ENCODE measurements at places on chromosomes 1 and 21.
A peak's percentile ranks its signal among the peaks of the same experiment; 100 is the strongest.

DNA sequence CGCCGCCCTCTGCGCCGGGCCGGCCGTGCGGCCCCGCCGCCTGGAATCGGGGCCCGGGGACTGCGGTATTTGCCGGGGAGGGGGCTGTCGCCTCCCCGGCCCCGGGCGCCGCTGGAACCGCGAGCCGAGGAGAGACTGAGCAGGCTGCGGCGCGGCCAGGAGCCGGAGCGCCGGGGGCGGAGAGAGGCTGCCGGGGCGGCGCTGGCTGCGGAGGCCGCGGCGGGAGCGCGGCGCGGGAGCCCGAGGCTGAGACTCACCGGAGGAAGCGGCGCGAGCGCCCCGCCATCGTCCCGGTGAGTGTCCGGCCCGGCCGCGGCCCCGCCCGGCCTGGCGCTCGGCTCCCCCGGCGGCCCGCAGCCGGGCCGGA is 746 bp downstream of the DYRK1A start:
- DNase-seq = no peak

- no peak for DNase-seq
Measured at GRCh38 chr1:203049576-203050180, 23.4 kb downstream of the PPFIA4 start.

DNA sequence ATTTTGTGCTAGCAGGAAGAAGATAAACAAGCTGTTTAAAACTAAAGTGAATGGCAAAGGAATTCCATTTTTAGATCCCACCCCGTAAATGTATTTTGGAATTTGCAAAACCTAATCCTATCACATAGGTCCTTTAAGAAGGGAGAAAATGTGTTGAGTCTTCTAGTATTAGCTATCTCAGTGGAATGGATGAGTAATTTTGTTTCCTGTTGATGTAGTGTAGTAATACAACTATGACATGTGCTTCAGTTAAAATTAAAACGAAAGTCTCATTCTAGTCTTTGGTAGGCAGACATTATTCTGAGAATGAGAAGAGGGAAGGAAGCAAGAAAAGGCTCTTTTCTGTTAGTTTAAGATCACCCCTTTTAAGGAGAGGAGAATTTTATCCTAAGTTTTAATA is 265.9 kb upstream of the C1orf105 start:
- no peak for DNase-seq

GRCh38 chr1:199173356-199173755 is 534.5 kb downstream of the PTPRC start:
- DNase-seq = no peak

DNA sequence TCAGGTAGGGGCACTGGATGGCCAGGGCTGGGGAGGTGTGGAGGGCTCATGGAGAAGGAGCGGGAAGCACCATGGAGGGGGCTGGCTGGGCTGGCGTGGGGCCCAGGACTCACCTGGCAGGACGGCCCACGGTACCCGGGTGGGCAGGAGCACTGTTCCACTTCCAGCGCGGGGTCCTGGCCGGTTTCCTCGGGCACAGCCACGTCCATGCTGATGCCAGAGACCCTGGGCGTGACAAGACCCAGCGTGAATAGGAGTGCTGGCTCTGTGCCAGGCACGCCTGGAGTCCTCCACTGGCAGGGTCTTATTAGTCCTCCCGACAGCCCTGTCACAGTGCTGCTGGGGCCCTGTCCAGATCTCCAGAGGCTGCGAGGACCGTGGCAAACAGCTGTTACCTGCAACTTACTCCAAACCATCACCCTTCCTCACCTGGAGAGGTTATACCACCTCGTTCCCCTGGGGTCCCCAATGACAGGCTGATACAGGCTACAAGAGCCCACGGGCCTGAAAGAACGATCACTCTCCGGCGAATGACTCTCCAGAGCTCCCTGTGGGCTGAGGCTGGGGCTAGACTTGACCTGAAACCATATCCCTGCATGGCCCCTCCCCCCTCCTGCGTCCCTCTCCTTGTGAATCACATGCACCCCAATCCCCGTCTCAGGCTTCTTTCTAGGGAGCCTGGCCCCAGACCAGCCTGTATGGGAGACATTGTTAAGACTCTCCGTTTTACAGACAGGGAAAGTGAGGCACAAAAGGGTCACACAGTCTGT is 62.1 kb downstream of the HSPG2 start:
- no peak for DNase-seq

DNA sequence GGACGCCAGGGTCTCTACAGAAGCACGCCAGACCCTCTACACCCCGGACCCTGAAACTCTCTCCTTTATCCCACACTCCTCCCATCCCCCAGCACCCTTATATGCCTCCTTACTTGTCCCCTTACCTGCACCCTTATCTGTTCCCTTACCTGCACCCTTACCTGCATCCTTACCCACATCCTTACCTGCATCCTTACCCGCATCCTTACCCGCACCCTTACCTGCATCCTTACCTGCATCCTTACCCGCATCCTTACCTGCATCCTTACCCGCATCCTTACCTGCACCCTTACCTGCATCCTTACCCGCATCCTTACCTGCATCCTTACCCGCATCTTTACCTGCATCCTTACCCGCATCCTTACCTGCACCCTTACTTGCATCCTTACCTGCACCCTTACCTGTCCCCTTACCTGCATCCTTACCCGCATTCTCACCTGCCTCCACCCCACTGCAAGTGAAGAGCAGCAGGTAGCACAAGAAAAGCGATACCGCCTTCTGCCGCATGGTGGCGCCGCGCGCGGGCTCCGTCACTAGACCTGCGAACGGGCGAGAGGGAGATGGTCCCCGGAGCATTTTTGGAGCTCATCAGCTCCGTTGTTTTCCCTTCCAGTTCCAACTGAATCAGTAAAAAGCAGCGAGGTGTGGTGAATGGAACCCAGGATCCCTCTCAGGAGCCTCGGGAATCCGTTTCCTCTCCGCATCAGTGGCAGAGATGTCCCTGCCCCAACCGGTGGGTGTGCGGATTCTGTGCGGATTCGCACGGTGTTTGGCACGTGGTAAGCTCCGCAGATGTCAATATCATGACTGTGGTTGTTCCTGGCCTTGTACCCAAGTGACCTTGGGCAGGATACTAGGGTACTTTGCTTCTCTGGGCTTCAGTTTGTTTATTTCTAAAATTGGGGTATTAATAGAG is 2.9 kb downstream of the IFI6 start:
- DNase-seq = peak; percentile 72

GRCh38 chr1:204146309-204146708 is 5.5 kb downstream of the ETNK2 start:
- DNase-seq = no peak

GRCh38 chr1:40820911-40821693 is 37.5 kb downstream of the KCNQ4 start:
- no peak for DNase-seq

DNA sequence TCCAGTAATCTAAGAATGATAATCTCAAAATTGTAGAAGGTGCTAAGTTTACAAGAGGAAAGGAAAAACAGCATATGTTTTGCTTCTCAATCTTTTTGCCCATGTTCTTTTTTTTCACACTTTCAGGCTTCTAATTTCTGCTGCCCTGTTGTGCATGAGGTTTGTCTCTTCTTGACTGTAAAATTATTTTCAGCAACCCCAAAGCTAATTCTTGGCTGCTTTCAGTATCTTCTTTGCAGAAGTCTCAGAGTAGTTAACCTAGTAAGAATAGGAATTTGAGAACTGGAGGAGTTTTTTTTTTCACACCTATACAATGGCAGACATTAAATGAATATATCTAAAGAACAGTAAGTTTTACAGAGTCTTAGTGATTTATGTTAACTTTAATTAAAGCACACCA is 26.4 kb downstream of the DENND2D start:
- DNase-seq = no peak

Measured in stimulated activated CD8-positive, alpha-beta memory T cell treated with anti-CD3 and anti-CD28 coated beads, Interleukin-4, amount 100 ng/mL, for 4 hours (primary cell).